Activated CD4-positive, CD25-positive, alpha-beta regulatory T cell (primary cell): ENCODE measurements at places on chromosomes 13 and 19.

DNA sequence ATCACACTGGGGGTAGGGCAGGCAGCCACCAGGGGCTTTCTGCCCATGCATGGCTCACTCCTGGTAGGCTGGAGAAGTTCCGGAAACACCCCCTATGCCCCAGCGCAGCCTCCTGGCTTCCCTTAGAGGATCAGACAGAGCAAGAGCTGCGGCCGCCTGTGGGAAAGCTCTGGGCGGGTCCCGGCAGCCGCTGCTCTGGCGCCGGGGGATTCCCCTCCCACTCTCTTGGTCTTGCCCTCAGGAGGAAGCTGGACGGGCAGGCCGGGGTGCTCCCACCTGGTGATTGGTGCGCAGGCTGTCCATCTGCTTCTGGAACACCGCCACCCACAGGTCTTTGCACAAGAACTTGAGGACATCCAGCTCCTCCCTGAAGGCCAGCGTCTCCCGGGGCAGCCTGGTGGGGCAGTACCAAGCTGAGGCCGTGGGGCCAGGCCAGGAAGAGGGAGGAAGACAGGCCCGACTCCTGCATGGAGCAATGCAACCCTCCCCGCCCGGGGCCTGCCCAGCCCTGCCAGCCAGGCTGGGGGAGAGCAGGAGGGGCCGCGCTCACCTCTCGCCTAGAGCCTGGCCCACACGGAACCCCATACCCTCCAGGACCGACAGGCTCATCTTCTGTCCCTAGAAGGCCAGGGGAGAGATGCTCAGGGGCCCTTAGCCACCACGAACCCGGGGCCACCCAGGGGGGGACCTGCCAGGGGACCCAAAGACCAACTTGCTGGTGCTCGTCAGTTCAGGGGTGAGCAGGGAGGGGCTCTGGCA, 4.0 kb upstream of the NKPD1 start:
- no peak for DNase-seq

DNA sequence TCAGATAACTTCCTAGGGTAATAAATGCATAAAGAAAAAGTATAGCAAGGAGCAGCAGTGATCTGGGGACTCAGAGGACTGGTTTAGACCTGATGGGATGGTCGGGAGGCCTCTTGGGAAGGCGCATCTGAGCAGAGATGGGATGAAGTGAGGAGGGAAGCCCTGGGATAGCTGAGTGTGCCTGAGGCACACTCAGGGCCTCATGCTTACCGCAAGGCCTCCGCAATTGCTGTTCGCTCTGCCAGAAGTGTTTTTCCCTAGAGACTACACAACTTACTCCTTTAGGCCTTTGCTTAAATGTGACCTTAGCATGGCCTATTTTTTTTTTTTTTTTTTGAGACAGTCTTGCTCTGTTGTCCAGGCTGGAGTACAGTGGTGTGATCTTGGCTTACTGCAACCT, 4.1 kb upstream of the DLL3 start:
- no peak for DNase-seq

DNA sequence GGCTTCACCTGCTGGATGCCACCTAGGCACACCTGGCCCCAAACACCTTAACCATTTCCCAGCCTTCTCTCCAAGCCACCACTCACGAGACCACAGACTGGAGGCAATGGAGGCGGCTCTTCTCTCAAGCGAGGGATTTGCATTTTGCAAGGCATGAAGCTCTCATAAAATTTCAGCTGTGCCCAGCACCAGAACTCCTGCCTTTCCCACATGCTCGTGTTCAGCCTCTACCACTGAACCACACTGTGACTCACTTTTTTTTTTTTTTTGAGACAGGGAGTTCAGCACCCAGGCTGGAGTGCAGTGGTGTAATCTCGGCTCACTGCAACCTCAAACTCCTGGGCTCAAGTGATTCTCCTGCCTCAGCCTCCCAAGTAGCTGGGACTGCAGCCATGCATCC, 10.6 kb downstream of the NANOS3 start:
- DNase-seq = no peak

GRCh38 chr19:39557811-39558623, 18.1 kb upstream of the EID2 start:
- DNase-seq = no peak

GRCh38 chr13:112067116-112067741, at the start of gene SOX1:
TSS of gene SOX1 (plus strand) at chr13:112067149. CDS start at chr13:112067659, 510 bp downstream.
- DNase-seq = no peak

DNA sequence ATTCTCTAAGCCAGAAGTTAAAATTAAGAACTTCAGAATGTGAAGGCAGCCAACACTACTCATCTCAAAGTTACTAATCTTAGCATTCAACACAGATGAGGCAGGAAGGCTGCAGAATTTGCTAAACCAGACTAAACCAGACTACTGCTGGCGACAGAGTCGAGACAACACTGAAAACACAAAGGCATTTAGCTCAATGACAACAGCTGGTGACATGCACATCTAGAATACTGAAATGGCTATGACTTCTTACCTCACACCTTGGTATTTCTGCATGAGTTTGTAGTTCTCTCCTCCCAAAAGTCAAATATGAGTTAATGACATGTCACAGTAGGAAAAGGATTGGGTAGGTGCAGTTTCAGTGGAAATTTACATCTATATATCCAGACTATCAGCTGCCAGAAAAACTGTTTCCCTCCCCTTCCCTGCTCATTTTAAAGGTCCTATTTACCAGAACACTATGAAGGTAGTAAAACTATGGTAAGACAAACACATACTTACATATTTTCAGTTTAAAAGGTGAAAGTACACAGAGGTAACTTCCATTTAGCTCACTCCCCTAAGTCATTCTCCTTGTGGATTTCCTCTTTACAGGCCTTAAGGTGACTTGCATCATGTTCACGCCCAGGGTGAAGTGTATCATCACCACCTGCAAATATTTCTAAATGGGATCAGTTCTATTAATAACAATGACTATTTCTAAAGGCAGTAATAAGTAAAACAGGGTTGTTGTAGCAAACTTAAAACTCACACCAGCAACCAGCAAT, 21.4 kb downstream of the FOXO1 start:
- DNase-seq = no peak

- no peak for DNase-seq
Measured at GRCh38 chr13:73898899-73899298, 235.3 kb downstream of the KLF12 start.
